ENCODE measurements at places on chromosomes 5 and 9.
A peak's percentile ranks its signal among the peaks of the same experiment; 100 is the strongest.

GRCh38 chr9:114126247-114127060 is 27.4 kb upstream of the KIF12 start:
- no peak for DNase-seq

DNA sequence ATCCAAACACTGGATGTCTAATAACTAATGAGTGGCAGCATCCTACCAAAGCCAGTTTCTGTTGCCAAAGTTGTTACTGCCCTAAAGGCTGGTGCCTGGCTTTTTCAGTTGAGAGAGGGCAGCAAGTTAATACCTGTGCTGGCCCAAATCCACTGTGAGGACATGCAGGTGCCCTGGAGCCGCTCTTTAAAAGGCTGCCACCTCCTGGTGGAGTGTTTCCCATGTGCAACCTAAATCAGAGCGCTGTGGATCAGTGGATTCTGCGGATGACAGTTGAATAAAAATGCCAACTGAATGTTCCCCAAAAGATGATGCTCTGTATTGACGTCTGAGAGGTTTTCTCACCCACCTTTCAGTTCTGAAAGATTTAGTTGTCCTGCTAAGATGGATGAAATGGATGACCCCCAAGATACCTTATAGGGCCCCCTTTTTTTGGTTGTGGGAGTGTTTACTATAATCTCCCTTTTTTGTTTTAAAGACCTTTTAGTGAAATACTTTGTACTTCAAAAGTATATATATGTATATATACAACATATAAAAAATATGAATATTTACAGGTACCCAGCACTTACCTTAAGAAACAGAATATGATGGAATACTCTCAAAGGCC is 146.4 kb downstream of the EGFLAM start:
- no peak for DNase-seq

DNA sequence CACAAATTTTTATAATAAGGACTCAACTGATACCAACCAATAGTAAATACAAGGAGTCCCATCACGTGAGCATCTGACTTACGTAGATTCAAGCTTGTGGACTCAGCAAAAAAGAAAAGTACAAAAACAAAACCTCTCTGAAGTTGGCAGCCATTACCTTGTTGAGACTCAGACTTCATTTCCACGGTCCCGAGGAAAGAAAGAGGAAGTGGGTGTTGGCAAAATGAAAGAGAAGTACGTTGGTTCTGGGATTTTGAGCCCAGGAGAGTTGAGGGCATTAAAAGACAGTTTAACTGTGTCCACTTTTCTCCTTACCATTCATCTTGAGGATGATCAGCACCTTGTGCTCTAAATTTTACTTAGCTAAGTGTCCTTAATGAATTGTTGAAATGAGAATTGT is 26.7 kb downstream of the NCBP1 start:
- no peak for DNase-seq

DNA sequence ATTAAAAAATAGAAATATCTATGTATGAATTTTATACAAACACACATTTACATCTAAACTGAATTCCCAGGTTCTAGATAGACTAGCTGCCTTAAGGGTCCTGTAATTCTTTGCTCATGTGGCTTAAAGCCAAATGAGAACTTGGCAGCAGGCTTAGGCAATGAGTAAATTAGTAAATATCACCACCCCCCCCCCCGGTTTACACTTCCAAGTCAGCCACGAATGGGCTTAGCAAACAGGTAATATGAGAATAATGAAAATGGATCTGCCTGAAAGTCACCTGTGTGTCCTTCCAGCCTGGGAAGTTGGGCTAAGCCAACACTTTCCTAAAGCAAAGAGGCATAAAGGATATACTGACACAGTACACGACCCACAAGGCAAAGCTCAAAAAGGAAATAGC is 108.6 kb downstream of the KLHL3 start:
- DNase-seq, result no peak

GRCh38 chr9:77800924-77801551 is 152.9 kb upstream of the GNA14 start:
- no peak for DNase-seq

GRCh38 chr5:95262933-95263660 is 21.8 kb downstream of the MCTP1 start:
- no peak for DNase-seq

- no peak for DNase-seq
Measured at GRCh38 chr9:112433499-112434392, 52.9 kb upstream of the KIAA1958 start.

DNA sequence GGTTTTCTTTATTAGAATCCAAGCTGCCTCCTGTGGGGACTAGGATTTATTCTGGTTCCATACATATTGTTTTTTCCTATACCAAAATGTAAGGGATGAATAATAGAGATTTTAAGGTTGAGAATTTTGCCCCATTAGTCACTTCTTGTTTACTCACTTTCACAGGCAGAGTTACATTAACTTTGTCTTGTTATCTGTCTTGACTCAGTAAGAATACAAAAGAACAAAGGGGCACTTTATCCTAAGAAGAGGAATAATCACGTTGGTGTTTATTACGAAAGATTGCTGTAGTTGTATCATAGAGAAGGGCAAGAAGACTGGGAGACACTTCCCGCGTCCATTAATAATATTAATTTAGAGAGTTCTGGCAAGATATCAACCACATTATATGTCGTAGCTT is 599.7 kb upstream of the FTMT start:
- DNase-seq, result peak; percentile 78

DNA sequence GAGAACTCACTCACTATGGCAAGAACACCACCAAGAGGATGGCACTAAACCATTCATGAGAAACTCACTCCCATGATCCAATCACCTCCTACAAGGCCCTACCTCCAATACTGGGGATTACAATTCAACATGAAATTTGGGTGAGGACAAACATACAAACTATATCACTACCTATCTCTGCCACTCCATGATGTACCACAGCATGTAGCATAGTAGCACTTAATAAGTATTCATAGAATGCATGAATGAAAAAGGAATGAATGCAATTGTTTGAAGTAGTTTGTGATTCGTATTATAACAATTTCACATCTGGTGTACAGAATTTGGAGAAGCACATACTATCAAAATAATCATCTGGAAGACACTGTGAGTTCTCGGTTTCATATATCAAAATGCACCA is 27.9 kb upstream of the SLC24A2 start:
- no peak for DNase-seq

- DNase-seq, result no peak
Measured at GRCh38 chr5:43152946-43153345, 32.2 kb downstream of the ZNF131 start.

DNA sequence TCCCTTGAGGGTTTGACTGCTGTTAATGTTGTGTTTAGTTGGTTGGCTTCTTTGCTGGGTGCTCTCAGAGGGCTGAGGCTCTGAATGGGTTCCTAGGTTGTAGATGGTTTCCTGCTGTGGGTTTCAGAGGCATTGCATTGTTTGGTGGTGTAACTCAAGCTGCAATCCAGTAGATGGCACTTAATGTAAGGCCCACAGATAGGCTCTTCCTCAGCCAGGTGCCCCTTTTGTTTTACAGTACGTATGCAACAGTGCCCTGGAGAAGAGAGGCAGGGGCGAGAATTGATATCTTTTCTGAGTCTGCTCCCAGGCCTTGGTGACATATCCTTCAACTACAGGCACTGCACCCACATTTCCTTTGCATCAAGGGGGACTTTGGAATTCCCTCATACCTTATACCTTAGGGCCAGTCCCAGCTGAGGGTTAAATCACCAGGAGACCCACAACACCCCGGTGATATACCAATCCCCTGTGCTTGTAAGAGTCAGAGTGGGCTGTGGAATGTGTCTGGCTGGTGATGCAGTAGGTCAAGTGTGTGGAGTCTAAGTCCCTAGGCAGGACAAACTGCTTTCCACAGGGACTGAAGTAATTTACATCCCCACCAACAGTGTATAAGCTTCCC is 7.0 kb upstream of the UGT3A2 start:
- no peak for DNase-seq

GRCh38 chr9:124496075-124496449 is 11.1 kb downstream of the NR5A1 start:
- DNase-seq, result no peak

DNA sequence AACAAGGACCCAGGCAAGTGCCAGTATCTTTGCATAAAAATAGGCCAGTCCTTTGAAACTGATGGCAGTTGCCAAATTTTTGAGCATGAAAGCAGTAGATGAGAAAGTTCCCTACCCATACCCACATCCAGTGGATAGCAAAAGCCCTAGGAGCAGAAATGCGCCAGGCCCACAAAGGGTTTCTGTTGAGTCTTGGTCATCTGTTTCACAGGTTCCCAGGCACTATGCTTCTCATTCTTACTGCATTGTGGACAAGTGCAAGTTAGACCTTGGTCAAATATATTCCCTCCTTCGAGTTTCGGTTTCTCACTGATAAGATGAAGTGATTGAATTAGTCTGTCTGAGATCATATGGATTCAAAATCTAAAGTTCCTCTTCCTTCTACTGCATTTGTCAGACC is 152.3 kb downstream of the NR3C1 start:
- DNase-seq, result no peak

GRCh38 chr5:150253416-150254208 is 36.0 kb downstream of the CAMK2A start:
- DNase-seq, result no peak

GRCh38 chr5:122022966-122023365 is 55.1 kb downstream of the LOX start:
- no peak for DNase-seq

DNA sequence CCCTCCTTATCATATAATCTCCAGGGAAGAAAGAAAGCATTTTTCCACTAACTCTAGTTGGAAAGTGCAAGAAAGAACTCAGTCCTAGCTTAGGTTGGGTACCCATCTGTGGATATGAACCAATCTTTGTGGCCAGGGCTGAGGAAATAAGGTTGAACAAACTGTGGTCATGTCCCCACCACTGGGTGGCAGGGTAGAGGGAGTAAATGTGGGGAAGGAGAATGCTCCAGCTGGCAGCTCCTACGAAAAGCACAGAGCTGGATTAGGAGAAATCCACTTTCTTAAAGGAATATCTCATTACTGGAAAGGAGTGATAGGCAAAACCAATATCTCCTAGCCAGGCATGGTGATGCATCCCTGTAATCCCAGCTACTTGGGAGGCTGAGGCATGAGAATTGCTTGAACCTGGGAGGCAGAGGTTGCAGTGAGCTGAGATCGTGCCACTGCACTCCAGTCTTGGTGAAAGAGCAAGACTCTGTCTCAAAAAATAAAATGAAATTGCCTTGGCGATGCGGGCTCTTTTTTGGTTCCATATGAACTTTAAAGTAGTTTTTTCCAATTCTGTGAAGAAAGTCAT is 175.1 kb downstream of the CCDC192 start:
- peak; percentile 58 for DNase-seq

DNA sequence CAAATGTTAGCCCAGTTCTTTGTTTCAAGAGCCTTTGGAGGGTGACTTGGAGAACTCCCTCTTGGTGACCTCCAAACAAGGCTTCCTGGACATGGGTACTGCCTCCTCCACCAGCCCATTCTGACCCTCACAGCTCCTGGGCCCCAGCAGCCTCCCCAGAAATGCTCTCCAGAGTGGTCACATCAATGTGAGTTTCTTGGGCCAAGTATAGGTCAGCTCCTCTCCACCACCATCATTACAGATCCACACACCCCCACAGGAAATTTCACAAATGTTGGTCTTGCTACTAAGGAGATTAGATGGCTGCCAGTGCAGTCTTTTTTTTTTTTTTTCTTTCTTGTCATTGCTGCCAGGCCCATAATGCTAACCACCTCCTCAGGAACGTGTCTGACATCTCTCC is 410.7 kb downstream of the DTWD2 start:
- no peak for DNase-seq

All from NCI-H226 (cell line).